ENCODE measurements at places on chromosomes 1 and 21. TPM values are rescaled to one million over a fixed set of nuclear protein-coding genes. Genes with fewer than 3 reads are reported as not detected.

DNA sequence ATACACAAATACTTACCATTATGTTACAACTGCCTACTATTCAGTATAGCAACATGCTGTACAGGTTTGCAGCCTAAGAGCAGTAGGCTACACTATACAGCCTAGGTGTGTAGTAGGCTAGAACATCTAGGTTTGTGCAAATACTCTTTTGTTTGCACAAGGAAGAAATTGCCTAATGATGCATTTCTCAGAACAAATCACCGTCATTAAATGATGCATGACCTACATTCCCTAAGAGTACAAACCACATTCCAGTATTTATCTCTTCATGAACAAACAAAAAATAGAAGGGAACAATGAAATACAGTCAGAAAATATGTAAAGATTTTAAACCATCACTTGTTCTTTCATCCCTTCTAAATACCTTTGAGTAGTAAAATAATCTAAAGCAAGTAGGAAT, 109.7 kb upstream of the HP1BP3 start:
- no peak for DNase-seq

GRCh38 chr1:40708750-40709099, 17.2 kb downstream of the NFYC start:
- DNase-seq = peak; percentile 91

GRCh38 chr1:56436912-56437417, 142.4 kb downstream of the PLPP3 start:
- DNase-seq = no peak

GRCh38 chr1:15051882-15052528, 101.5 kb upstream of the TMEM51 start:
- peak; percentile 22 for DNase-seq

DNA sequence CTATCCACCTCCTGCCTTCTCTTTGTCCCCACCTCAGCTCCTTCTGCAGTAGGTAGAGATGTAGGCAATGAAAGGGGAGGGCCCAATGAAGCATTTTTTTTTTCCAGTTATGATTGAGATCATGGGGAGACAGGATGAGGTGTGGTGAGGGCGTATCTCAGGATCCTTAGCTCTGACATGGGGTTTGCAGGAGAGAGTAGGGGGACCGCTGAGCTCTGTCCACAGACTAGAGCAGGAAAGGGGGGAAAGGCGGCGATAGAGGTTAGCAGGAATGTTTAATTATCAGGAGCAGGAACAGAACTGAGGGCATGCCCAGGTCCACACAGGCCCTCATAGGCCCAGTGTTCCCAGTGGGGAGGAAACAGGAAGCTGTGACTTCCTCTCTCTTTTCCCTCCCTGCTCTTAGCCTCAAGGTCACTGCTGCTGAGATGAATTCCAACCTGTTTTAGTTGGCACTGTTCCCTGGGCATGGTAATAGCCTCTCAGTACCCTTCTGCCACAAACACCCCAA, 901 bp upstream of the RXFP4 start:
- peak; percentile 55 for DNase-seq

- no peak for DNase-seq
Measured at GRCh38 chr1:201619513-201619912, 80.6 kb downstream of the NAV1 start.

DNA sequence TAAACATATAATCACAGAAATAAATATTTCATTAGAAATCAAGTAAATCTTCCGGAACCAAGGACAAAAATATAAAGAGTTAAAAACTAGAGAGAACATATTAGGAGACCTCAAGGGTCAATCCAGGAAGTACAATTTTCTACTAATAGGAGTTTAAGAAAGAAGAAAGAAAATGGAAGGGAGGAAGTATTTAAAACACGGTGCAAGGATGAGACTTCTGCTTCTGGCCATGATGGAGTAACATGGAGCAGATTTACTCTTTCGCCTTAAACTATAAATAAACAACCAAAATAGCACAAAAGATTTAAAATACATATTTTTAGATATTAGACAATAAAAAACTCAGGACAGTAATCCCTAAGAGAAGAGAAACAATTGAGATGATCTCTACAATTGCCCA, 12.6 kb upstream of the IFNAR1 start:
- DNase-seq = no peak

- no peak for DNase-seq
Measured at GRCh38 chr1:202276081-202276715, 65.5 kb downstream of the UBE2T start.

DNA sequence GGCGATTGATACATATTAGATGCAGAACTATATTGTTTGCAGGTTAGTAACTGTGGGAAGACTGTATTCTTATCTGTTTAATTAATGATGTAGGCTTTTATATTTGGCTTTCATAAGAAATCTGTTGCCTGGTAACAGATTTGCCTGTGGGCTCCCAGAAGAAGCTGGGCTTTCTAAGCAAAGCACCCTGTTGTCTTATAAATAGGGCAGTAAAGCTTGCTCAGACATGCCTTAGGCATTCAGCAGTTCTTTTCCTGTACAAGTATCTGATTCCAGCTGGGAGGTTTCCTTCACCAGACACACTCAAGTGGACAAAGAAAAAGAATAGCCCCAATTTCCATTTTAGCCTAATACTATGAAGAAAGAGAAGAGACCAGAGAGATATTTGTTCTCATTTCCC, 524.0 kb downstream of the LRRIQ3 start:
- DNase-seq = no peak

DNA sequence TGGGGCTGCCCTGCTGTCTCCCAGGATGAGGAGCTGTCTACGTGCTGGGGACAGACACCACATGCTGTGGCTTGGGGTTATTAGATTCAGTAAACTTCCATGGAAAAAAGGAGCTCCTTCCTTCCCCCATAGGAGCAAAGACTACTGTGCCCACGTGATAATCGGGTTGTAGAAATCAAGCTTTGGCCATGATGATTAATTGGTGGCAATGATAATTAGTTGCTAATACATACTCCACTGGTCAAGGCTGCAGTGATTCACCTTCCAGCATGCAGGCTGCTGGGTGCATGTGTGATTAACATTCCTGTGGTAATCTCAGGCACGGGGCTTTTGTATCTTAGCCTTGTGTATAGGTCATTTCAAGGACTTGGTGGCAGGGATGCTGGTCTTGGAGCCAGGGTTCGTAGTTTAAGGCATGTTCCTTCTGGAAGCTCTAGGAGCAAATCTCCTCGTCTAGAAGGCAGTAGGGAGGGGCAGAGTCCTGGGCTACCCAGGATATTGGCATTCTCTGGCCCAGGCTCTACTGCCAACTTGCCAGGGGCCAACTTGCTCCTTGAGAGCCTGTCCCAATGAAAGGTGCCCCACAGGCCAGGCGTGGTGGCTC, 41.4 kb downstream of the TMCO4 start:
- DNase-seq = peak; percentile 84

DNA sequence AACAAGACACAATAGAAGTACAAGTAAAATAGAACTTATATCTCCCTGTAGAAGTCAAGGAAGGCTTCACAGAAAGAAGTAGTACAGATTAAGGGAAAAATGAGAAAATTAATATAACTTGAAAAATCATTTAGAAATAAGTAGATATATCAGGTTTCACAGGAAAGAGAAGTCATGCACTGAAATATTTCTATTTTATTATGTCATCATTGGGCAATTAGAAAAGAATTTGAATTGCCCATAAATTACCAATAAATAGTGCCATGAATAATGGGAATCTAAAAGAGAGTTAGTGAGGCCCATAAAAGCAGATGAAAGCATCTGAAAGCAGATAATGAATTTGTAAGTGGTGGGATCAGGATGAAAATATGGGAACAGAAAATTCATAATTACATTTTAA, 1597.8 kb downstream of the PLA2G4A start:
- peak; percentile 31 for DNase-seq

GRCh38 chr1:165069829-165070228, 286.7 kb downstream of the LMX1A start:
- no peak for DNase-seq

DNA sequence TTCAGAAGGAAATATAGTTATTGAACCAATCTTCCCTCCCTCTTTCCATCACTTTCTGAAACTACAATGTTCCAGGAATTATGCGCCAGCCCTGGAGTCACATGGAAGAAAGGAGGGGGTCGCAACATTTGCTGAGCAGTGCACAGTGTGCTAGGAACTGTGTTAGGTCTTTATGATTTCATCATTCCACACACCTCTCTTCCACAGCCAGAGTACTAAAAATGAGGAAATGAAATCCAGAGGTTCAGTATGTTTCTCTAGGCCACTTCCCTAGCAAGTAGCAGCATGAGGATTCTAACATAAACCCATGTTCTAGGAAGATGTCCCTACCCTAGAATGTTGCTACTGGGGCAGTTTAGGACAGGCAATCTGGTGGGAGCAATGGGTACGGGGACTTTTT, 158.1 kb downstream of the SLC45A1 start:
- no peak for DNase-seq

DNA sequence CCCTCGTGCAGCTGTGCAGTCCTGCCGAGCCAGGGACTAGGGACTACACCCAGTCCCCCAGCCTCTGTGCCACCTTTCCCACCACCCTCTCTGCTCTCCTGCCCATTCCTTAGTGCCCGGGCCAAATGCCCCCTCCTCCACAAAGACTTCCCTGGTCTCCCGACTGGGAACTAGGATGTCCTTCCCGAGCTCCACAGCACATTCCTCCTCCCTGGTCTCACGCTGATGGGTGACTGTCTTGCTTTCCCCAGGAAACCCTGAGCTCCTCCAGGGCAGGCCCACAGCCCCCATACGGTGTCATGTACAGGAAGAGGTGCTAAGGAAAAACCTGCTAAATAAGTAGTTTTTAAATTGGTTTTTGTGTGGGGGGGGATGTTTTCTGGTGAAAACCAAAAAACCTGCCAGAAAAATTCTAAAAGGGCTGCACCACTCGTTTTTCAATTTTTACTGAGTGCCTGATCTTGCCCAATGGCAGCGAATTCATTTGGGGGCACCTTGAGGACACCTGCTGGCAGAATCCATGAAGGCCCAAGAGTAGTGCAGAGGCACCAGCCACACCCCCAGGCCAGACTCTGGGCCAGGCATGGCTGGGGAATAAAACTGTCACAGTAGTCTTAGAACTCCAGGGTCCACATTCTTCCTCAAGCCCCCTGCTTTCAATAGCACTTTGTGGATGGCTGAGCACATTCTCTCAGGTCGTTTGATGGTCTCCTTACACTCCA, 50.4 kb downstream of the GLIS1 start:
- no peak for DNase-seq

GRCh38 chr1:33048426-33048825, 11.7 kb upstream of the AK2 start:
- no peak for DNase-seq

- no peak for DNase-seq
Measured at GRCh38 chr1:227445746-227446145, 117.6 kb upstream of the ZNF678 start.

DNA sequence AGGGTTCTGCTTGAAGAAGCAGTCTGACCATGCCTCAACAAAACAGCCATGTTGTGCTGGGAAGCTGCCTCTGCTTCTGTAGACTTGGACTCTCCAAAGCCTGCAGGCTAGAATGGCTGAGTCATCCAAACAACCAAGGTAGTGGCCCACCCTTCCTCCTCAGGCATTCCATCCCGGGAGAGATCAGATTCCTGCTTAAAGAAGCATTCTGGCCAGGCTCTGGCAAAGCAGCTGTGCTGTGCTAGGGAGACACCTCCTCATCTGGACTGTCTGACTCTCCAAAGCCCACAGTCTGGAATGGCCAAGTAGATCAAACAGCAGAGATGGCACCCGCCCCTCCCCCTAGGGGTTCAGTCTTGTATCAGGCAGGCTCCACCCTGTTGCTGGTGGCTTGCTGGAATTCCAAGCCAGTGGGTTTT, 38.3 kb upstream of the F3 start:
- DNase-seq = peak; percentile 98

DNA sequence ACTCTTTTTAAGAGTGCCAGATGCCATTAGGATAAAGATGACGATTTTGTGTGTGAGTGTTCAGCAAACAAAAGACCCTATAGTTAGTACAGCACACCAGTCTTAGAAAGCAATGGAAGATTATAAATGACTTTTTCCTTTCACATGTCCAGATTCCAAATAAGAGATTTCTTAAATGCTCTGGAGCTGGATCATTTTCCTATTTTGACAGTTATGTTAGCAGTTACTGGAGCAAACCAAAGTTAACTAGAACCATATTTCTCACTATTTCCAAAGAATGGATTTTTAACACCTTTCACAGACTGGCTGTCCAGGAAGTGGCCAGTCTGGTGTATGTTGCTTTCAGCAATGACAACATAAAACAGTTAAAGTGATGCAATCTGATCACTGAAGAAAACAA, 905.8 kb upstream of the ADGRL2 start:
- DNase-seq = no peak

- DNase-seq = no peak
Measured at GRCh38 chr1:1547476-1547875, 7.1 kb upstream of the TMEM240 start.

GRCh38 chr1:85894651-85895050, 186.4 kb upstream of the ZNHIT6 start:
- DNase-seq = peak; percentile 46

- DNase-seq = no peak
Measured at GRCh38 chr1:81345110-81345509, 455.6 kb upstream of the ADGRL2 start.

GRCh38 chr1:16181887-16182719, 26.2 kb upstream of the EPHA2 start:
- peak; percentile 89 for DNase-seq

GRCh38 chr1:43286115-43286514, 734 bp upstream of the C1orf210 start:
- DNase-seq = no peak

DNA sequence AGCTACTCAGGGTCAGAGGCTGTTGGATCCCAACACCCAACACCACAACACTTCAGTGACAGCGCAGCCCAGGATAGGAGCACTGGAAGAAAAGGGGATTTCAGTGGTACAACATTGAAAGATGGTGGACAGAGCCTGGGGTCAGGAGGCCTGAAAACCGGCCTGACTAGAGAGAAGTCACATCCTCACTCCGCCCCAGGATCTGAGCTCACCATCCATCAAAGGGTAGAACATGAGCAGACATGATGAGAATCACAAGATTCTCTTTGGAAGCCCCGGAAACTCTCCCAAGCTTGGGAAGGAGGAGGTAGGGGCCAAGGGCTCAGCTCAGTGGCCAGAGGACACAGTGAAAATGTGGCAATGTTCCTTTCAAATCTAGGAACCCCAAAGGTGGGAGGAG, 271.3 kb downstream of the NPHP4 start:
- DNase-seq = no peak

GRCh38 chr1:200042119-200042551, 14.6 kb downstream of the NR5A2 start:
- no peak for DNase-seq

- no peak for DNase-seq
Measured at GRCh38 chr1:180893614-180894013, 19.1 kb upstream of the KIAA1614 start.

The MYOG gene
- not detected for total RNA-seq

The ANKRD65 gene
- not detected for total RNA-seq

The LEMD1 gene
- total RNA-seq = not detected

The HHAT gene
- 2.8 TPM for total RNA-seq

The MSH4 gene
- total RNA-seq = under 0.01 TPM

The DCST2 gene
- not detected for total RNA-seq

The FBLIM1 gene
- total RNA-seq = 43.6 TPM

The PTGFR gene
- total RNA-seq = 8.6 TPM

The RERE gene
- total RNA-seq = 15.8 TPM

The KHDRBS1 gene
- total RNA-seq = 39.7 TPM

The BGLAP gene
- total RNA-seq = not detected

The SLC1A7 gene
- not detected for total RNA-seq

The ARHGAP29 gene
- total RNA-seq = 45.3 TPM

The OMA1 gene
- total RNA-seq = 5.9 TPM

The INKA2 gene
- total RNA-seq = 2.2 TPM

The PBX1 gene
- total RNA-seq = 17.9 TPM

All from IMR-90 (cell line).